HTR-8/SVneo (cell line): ENCODE measurements at places on chromosomes 16 and 17.

DNA sequence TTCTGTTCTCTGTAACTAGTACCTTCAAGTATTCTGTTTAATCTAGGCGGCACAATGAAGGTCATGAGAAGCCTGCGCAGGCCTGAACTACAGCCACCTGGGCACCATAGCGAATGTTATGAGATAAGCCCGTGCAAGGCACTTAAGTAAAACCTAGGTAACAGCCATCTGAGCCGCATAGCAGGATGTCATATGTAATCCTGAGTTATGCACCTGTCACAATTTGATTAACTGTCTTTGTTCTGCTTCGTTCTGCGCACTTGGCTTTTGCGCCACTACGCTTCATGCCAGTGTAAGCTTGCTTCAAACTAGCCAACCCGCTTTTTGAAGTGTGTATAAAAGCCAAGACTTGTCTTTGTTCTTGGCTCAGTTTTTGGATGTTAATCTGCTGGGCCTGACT lies 449.8 kb downstream of the KCNJ18 start:
- no peak for DNase-seq

GRCh38 chr16:84071121-84071520 lies 28.5 kb upstream of the SLC38A8 start:
- DNase-seq: no peak

- DNase-seq: no peak
Observed at GRCh38 chr16:24344784-24345183, 88.6 kb downstream of the CACNG3 start.

- DNase-seq: no peak
Observed at GRCh38 chr16:4980691-4981090, 22.6 kb downstream of the SEC14L5 start.
